ACHN (cell line): ENCODE measurements at places on chromosomes 16 and 17.

- peak; percentile 24 for DNase-seq
Observed at GRCh38 chr16:30972872-30973271, 12.1 kb upstream of the HSD3B7 start.

DNA sequence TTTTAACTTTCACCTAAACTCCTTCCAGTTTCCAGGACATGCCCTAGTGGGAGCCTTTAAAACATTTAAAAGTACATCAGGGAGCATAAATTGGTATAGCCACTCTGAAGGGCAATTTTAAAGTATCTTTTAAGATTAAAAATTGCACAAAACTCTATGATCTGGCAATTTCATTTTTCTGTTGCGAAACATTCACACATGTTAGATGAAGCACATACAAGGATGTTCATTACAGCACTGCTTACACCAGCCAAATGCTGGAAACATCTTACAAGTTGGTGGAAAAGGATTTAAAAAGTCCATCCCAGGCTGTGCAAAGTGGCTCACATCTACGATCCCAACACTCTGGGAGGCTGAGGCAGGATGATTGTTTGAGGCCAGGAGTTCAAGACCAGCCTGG, 26.4 kb upstream of the LONP2 start:
- DNase-seq, result no peak

GRCh38 chr17:64632194-64632593, 29.9 kb downstream of the SMURF2 start:
- peak; percentile 88 for DNase-seq

DNA sequence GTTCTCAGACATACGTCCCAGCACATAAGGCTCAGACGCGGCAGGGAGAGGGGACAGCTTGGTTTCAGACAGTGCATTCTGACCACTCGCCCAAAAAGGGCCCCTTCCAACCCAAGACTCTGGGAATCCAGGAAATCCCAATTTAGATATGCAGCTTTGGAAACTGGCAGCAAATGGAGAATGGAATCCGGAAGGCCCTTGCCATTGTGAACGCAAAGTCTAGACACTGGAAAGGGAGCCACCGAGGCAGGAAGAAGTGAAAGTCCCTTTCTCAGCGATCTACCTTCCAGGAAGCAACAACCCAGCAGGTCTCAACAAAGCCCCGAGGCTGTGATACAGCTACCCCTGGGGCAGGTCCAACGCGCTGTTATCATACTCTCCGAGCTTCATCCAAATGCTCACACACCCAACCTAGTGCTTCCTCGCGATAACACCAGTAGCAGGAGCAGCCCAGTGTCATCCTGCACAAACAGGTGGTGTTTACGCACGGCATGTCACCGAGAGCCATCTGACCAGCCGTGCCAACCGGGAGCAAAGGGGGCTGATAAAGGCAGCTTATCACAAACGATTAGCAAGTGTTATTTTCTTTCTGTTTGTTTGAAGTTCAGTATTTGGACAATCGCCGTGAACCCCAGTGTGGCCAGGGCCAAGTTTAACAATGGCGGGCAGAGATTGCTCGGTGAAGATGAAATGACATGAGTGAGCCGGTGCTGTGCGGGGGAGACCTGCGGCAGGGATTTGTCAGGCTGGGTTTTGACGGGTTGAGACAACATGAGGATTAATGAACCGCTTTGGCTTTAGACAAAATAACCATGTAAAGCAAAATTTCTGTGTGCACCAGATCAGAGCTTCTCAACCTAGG, 240.6 kb downstream of the FOXL1 start:
- DNase-seq, result no peak

- no peak for DNase-seq
Observed at GRCh38 chr16:47503936-47504335, 42.8 kb downstream of the PHKB start.

DNA sequence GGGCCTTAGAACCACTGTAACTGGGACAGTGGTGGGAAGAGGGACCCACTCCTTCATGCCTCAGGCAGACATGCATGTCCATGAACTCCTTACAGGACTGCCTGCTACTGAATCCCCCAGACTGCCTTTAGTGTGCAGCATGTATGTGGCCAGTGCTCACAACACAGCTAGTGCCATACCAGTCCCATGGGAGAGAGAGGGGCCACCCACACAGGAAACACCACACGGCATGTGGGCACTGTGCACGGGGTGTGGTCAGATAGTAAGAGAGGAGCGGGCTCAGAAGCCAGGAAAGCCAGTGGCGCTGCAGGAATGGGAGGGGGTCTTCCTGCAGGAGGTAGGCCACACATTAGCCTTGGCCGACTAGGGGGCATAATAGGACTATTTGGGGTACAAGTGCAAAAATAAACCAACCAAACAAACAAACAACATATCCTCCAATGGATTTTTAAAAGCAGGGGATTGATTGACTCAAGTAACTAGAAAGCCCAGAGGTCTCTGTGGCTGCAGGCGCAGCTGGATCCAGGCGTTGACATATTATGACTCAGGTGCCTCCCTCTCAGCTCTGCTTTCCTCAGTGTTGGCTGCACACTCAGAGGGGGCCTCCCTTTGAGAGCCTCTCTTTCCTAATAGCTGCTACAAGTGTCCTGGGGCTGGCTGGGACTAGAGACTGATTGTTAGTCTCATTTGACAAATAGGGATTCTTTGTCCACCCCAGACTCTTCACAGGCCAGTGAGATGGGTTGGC, 104.4 kb downstream of the AMFR start:
- no peak for DNase-seq

GRCh38 chr16:11978080-11978479, 1.5 kb downstream of the SNX29 start:
- no peak for DNase-seq

GRCh38 chr17:9367156-9367555, 208.5 kb downstream of the STX8 start:
- no peak for DNase-seq

GRCh38 chr17:78049609-78050008, 78.9 kb downstream of the TMC6 start:
- DNase-seq, result no peak

- peak; percentile 94 for DNase-seq
Observed at GRCh38 chr16:4500272-4500671, 24.1 kb downstream of the HMOX2 start.
